ENCODE measurements at places on chromosomes 16 and 17. TPM values are rescaled to one million over a fixed set of nuclear protein-coding genes. Genes with fewer than 3 reads are reported as not detected.

GRCh38 chr16:85361441-85362118, 249.3 kb upstream of the CIBAR2 start:
- DNase-seq, result no peak

DNA sequence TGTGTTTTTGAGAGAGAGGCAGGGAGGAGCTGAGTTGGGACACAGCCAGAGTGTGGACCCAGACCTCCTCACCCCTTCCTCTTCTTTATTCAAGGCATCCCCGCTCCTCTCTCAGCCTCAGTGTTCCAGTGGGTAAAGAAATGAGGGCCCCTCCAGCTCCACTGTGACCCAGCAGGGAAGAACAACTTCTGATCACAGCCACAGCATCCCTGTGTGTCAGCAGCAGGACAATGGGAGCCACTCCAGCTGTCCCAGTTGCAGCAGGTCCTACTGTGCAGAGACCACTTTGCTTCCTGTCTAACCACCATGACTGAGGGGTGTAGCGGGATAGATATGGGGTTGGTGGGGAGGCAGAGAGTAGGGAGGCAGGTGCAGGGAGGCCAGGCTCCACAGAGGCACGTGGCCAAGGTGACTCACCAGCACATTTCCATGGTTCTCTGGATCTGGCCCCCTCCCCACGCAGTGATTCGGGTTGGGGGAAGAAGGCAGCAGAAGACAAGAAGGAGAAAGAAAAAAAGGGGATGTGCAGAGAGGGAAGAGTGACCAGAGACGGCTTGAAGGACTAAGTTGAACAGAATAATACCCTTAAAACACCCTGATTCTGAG, 24.5 kb downstream of the PIK3R5 start:
- no peak for DNase-seq

- DNase-seq, result peak; percentile 79
Observed at GRCh38 chr17:19867329-19868078, at the start of gene ULK2. ULK2 (minus strand) TSS chr17:19867936; CDS start chr17:19867417, 519 bp downstream.

The PRSS36 gene
- 1.1 TPM for total RNA-seq

GRCh38 chr16:75074920-75075687, 41.5 kb downstream of the LDHD start:
- DNase-seq, result peak; percentile 66

The ARSG gene
- 1.1 TPM for total RNA-seq

The CHST4 gene
- total RNA-seq, result not detected

- no peak for DNase-seq
Observed at GRCh38 chr16:64975821-64976220, 146.0 kb downstream of the CDH11 start.

DNA sequence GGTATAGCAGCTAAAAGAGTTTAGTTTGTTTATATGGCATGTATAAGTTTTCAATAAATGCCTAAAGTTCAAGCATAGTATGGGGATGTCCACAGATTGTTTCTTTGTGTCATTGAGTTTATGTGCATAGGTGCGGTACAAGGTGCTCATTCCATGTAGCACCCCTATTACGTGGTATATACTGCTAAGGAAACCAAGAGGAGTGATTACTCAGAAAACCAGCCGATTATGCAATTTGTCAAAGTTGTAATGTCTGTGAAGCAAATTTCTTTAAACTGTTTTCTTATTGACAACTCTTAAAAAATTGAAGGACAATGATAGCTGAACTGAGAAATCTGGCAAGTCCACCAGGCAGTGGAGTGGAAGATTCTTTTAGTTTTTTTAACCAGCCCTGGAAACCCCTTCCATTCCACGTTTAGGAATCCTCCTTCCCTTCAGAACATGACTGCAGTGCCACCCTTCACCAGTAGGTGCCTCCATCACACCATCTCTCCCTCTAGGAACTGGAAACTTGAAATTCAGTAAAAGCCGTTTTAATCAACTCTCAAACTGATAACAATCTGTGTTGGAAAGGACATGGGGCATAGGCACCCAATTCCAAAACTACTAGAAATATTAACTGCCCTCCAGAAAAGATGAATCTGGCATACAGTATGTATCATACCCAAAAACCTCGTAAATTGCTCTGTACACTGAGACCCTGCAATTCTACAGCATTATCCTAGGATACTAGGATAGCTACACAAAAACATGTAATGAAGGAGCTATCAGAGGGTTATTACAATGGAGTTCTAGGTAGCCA, 43.5 kb downstream of the REXO5 start:
- peak; percentile 43 for DNase-seq

DNA sequence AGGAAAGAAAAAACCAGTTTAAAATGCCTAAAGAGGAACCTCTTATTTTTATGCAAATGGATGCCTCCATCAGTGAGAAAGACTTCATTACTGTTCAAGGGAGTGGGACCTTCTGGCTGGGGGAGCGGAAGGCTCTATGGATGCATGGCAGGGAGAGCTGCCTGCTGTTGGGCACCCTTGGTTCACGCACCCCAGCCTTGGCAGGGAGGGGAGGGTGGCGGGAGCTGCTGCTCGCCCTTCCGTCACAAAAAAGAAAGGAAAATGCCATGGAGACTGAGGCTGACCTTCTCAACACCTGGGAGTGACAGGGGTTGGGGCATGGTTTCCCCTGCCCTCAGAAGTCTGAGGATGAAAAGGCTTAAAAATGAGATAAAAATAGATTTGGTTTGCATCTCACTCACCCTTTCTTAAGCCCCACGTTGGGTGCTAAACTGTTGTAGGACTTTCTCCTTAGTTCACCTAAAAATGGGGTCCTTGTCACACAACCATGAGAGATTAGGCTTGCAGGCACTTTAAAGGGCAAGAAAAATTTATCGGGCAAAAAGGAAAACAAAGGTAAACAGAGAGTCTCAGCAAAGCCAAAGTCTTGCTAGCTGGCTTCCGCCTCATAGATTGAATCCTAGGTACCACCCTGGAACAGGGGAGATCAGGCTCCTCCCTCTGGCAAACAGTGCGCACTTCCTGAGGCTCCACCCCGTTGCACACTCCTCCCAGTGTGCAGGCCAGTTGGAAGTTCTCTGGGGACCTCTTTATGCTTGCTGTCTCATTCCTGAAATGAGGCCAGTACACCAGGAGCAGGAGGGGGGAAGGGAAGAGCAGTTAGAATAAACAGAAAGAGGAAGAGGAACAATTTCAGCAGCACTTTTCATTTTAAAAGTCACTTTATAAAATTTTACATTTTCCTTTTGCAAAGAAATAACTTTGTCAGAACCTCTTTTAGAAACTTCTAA, 31.6 kb downstream of the PHKB start:
- no peak for DNase-seq

The ABCA8 gene
- under 0.01 TPM for total RNA-seq

GRCh38 chr17:2452216-2452750, 51.4 kb upstream of the MNT start:
- DNase-seq, result no peak

- DNase-seq, result no peak
Observed at GRCh38 chr16:47469227-47469626, 8.1 kb downstream of the PHKB start.

The TNS4 gene
- under 0.01 TPM for total RNA-seq

The CSH1 gene
- total RNA-seq, result not detected

The NSF gene
- total RNA-seq, result 21.0 TPM

DNA sequence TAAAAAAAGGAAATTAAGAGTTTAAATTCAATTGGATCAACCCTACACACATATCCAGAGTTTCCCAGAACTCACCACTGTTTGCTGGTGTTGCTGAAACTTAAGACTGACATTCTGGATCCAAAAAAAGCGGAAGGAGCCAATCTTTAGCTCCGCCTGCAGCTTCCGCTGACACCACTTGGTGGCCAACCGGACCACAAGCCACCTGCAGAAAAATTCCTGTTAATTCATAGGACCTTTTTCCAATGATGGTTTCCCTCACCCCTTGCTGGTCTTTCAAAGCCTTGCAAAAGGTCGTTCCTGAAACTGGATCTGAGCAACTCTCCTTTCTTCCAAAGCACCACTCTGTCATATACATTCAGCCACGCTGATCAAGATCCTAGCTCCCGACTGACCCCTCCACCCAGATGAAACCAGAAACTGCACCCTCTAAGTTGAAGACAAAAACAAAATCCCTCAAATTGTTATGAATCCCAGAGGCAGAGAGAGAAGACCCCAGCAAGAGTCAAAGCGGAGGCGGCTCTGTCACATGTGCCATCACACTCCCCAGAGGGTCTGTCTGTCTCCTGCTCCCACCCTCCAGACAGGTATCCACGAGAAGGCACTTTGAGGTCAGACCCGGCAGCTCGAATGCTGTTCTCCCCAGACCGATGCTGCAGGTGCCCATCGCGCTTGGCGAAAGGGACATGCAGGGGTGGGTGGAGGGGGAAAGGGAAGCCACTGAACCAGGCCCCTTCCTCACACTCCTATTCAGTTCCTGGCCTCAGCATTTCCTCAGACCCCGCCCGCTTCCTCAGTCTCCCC, 773 bp downstream of the BLTP2 start:
- no peak for DNase-seq

The TBC1D3H gene
- total RNA-seq, result not detected

The TBC1D3E gene
- total RNA-seq, result not detected

The FOXF1 gene
- under 0.01 TPM for total RNA-seq

- no peak for DNase-seq
Observed at GRCh38 chr17:46853896-46854444, 2.6 kb downstream of the WNT9B start.

The CCDC78 gene
- total RNA-seq, result 2.7 TPM

DNA sequence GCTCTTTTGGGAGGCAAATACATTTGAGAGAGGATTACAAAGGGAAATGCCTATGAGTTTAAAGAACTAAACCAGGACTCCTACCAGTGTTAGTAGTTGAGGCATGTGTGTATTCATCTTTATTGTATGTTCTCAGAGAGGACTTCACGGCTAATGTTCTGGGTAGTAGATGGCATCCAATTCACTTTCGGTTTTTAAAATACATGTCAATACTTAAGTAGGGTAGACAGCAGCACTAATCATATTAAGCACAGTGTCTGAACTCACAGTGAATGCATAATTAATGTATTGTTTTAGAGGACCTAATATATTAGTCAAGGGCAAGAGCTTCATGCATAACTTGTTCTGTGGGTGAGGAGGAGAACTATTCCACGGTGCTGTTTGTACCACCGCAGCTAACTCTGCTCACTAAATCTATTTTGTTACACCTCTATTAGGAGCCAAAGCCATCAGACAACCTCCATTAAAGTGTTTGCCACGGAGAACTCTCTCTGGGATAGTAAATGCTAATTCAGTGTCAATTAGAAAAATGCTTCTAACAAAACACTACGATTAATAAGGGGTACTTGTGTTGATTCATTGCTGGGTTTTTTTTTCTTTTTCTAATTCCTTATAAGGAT, 56.3 kb downstream of the COX10 start:
- no peak for DNase-seq

- peak; percentile 17 for DNase-seq
Observed at GRCh38 chr16:89863741-89864526, 9.5 kb upstream of the TCF25 start.

- peak; percentile 40 for DNase-seq
Observed at GRCh38 chr16:88430524-88431446, 22.3 kb upstream of the ZFPM1 start.

The DOC2B gene
- 1.1 TPM for total RNA-seq

GRCh38 chr17:15255713-15256454, 9.2 kb downstream of the PMP22 start:
- no peak for DNase-seq

The HOXB5 gene
- total RNA-seq, result 0.54 TPM

DNA sequence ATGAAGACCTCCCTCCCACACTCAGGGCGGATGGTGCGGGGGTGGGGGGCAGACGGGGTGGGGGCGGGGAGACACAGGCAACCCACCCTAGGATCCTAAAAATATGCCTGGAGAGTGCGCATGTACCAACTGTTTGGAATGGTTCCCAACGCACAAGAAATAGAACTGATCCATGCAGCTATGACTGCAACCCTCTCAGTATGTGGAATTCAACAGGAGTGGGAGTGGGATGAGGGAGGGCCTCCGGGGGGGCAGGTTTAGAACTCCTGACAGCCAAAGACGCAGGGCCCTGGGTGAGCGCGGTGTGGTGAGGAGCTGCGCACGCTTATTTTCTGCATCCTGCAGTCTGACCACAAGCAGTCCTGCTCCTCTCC, 1.1 kb upstream of the P2RX5 start:
- DNase-seq, result no peak

The HBA1 gene
- total RNA-seq, result 192 TPM

GRCh38 chr17:81923302-81924260, 4.0 kb downstream of the MAFG start:
- DNase-seq, result peak; percentile 86

- no peak for DNase-seq
Observed at GRCh38 chr17:52751051-52751450, 592.5 kb upstream of the CA10 start.

- DNase-seq, result no peak
Observed at GRCh38 chr17:4897198-4897687, 2.1 kb upstream of the C17orf107 start.

GRCh38 chr17:1216217-1217088, 36.7 kb upstream of the ABR start:
- DNase-seq, result no peak

DNA sequence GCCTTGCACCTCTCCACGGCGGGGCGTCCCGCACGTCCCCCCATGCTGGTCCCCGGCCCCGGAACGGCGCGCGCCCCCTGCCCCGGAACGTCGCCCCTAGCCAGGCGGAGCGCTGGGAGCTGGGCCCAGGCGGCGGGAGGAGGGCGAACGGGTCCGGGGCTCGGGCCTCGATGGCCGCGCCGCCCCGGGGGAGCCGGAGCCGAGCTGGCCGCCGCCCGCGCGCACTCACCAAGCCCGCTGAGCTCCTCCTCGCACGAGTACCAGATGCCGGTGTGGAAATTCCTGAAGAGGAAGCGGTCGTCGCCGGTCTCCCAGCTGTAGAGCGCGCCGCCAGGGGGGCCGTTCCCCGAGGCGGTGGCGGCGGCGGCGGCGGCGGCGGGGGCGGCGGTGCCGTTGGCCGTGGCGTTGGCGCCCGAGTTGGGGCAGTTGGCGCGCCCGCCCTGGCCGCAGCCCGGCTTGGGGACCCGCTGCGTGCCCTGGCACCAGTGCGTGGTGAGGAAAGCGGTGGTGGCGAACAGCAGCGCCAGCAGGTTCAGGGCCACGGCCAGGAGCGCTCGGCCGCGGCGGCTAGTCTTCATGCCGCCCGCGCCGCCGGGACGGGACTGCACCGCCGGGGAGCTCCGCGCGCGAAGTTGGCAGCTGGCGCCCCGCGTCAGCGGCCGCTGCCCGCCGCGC, 530 bp downstream of the GSG1L start:
- DNase-seq, result no peak

The RGS11 gene
- total RNA-seq, result 1.3 TPM

DNA sequence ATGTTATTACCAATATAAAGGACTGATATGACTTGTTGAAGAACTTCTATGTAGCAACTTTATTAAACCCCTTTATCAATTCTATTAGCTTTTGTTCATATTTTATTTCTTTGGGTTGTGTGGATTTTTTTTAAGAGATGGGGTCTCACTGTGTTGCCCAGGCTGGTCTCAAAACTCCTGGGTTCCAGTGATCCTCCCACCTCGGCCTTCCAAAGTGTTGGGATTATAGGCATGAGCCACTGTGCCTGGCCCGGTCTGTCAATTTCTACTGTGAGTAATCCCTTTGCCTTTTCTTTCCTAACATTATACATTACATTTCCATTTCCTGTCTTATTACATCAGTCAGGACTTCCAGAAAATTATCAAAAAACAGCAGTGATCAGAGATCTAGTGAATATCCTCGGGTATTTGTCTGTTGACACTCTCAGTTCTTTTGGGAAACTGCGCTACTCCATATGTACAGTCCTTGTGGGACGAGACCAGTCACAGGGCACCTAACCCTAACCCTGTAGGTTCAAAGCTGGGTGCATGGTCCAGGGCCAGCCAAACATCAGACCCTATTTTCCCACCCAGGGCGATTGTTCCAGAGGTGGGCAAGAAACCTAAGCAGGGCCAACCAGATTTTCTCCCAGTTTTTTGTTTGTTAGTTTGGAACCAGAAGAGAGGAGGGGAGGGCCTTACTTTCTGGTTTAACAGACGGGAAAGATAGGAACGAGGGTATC, 1.7 kb upstream of the SLC47A1 start:
- no peak for DNase-seq

GRCh38 chr17:34081269-34081668, 173.8 kb upstream of the CCL2 start:
- no peak for DNase-seq
